ENCODE measurements at places on chromosomes 1 and 21.

- no peak for DNase-seq
Observed at GRCh38 chr1:59532102-59532501, 235.2 kb downstream of the FGGY start.

DNA sequence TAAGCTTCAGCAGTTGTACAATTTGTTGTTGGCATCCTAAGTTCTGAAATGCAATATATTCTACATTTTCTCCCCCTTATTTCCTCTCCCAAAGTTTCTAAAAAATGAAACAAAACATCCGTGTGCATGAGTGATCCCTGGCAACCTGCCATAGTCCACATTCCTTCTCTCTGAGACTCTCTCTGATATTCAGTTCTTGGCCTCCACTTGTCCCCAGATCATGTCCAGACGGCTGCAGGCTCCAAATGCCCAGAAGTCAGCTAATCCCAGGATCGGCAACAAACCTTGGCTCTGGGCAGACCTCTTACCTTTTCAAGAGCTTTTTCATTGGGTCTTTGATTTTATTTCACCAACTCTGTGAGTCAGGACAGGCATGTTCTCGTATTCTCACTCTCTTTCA is 187.8 kb downstream of the ETS2 start:
- DNase-seq: no peak

- no peak for DNase-seq
Observed at GRCh38 chr1:85857991-85858390, 149.8 kb upstream of the ZNHIT6 start.

DNA sequence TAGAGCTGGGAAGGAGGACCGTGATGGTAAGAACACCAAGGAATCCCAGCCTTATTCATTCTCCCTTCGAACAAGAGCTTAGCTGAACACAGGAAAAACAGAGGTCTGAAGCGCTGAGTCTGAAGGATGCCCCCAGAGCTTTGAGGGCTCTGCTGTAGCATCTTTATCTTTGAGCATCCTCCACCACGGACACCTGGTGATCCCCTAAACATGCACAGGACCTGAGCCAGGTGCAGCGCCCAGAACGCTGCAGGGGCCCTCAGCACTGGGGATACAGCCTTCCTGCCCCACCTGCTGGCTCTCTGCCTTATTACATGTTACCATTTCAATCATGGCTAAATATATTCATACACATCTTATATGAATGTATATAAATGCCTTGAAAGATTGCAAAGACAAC is 7.7 kb upstream of the GPATCH4 start:
- no peak for DNase-seq

DNA sequence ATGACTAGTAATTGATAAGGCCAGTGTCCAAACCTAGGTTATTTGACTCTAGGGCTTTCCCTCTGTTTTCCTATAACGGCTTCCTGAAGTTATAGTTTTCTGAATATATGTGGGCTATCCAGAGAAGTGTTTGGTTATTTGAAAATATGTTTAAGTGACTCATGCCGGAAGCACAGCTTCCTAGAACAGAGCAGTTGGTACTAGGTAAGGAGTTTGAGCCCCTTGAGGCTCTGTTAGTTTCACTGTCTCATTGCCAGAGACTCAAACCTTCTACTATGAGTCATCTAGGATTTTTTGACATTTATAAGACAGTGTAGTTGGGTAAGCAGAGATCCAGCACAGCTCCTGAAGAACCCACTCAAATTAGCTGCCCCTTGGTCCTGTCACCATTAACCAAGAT is 27.1 kb upstream of the LEPR start:
- DNase-seq: no peak

DNA sequence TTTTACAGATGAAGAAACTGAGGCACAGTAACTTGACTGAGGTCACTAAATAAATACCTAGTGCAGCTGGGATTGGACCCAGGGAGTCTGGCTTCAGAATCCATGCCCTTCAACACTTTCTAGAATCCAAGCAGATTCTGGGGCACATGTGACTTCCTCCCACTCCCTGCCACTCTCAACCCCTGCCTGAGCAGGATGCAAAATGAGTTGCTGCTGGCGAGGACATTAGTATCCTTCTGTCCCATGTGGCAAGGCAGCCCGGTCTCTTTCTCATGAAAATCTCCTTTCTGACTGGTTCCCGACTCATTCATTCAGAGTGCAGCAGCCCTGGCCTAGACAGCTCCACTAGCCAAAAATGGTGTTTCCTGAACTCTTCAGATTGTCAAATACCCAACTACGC is 28.4 kb downstream of the TNNT2 start:
- DNase-seq: no peak

DNA sequence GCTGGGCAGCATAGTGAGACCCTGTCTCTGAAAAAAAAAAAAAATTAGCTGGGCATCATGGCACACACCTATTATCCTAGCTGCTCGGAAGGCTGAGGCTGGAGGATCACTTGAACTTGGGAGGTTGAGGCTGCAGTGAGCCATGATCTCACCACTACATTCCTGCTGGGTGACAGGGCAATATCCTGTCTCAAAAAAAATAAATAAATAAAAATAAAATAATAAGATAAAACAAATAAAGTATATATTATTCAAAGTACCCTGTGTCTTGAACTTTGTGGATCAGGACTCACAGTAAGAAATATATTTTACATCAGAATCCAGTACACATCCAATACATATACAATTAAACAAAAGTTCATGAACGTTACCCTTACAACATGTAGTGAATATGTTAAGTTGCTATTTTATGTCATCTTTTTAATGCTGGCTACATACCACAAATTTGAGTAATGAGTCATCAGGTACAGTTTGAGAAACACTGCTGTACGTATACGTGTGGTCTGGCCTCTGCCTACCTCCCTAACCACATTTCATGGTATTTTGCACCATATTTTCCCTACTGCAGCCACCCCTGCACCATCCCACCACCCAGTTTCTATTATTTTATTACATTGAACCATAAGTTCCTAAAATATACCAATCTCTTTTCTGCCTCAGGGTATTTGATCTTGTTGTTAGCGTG is 4.4 kb downstream of the NME7 start:
- DNase-seq: no peak

DNA sequence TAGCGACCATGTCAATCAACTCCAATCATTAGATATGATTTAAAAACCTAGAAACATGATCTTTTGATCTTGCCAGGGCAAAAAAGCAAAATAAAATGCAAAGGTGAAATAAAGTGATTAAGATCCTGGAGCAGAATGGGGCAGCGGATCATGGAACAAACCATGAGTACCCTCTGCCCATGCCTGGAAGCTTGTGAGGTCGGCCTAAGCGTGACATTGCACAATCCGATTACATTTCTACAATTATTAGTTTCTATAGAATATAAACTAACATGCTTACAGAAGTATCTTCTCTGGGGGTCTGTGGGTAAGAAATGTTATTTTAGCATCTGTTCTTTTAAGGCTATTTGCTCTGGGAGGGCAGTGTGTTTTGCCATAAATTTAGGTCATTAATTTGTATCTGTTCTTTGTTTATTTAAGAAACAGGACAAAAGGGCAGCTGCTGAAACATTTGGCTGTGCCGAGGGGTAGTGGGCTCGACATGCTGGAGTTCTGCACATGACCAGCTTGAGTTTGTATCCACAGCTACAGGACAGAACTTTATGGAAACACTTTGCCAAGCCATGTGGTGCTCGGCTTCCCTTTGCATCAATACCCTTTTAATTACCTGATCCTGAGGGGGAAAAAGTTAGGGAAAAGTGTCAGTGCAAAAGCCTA is 55.9 kb downstream of the ZBTB18 start:
- DNase-seq: no peak

DNA sequence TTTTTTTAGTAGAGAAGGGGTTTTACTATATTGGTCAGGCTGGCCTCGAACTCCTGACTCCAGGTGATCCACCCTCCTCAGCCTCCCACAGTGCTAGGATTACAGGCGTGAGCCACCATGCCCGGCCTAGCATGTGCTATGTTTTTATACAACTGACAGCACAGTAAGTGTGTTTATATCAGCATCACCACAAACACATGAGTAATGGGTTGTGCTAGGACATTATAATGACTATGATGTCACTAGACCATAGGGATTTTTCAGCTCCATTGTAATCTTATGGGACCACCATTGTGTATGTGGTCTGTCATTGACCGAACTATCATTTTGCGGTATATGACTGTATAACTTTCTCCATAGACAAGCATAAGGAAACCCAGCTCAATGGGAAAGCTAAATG is 6.3 kb downstream of the LEFTY2 start:
- no peak for DNase-seq

DNA sequence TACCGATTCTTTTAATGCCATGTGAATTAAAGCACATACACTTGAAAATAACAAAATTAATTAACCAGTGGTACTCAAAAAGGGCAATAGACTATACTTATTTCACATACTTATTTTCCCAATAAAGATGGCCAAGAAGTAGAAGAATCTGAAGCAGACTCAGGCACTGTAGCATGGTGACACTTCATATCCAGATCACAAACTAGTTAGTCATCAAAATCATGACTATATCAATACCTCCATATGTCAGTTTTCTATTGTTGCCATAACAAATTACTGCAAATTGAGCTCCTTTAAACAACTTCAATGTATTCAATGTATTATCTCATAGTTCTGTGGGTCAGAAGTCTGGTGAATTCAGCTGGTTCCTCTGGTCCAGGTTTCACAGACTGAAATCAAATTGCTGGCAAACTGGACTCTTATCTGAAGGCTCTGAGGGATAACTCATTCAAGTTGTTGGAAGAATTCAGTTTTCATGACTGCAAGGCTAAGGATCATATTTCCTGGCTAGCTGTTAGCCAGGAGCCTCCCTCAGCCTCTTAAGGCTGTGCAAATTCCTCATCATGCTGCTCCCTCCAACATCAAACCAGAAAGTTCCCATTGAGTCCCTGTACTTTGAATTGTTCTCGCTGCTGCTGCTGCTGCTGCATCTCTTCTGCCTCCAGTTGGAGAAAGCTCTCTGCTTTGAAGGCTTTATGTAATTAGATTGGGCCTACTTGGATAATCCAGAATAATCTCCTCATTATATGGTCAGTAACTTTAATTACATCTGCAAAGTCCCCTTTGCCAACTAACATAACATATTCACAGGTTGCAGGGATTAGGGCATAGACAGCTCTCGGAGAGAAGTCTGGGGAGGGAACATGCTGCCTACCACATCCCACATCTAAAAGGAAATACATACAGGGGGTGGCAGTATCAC is 91.5 kb downstream of the MRPL39 start:
- DNase-seq: no peak

DNA sequence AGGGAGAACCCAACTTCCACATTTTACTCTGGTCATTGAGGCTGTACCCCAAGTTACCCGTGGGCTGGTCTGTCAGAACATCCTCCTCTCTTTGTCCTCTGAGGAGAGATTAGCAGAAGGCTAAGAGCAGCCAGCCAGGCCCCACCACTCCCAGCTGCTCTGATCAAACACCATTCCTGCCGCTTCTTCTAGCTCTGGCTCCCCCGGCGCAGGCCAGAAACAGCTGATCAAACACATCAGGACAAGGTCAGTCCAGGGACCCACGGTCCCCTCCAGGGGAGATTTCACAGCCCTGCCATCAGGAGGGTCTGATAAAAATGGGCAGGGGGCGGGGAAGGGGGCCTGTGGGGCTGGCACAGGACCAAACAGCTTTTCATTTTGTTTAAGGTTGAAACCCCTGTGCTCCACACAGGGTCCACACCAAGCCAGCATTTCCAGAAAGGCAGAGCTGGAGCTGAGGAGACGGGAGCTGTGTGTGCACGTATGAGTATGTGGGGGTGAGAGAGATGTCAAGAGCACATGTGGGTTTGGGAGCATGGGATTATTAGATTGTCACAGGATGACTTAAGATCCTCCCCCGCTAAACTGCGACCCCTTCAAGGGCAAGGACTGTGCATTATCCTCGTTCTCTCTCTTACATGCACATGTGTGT is 29.9 kb upstream of the EPHA8 start:
- DNase-seq: no peak

- no peak for DNase-seq
Observed at GRCh38 chr1:188949701-188950100, 1528.0 kb downstream of the BRINP3 start.

DNA sequence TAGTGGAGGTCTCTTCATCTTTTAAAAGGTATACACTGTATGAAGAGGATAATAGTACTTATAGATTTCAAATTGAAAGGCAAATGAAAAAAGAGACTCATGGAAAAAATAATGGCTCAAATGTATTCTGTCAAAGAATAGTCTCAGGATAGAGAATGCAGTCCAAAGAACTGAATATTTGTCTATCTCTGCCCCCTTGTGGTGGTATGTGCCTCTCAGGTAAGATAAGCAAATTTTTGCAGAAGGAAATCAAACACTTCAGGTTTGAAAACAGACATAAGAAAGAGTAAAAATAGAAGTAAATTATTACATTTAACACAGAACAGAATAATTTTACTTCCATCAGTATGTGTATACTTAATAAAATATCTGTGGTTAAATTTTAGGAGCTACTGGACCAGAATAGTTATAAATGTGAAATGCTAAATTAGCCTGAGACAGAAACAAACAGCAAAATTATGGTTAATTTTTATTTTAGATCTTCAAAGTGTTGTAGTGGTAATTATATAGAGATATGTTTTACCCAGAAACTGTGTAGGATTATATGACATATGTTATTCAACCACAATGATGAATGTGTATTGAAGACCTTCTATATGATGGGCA is 164.4 kb upstream of the PALMD start:
- DNase-seq: no peak

Data from activated CD8-positive, alpha-beta memory T cell treated with anti-CD3 and anti-CD28 coated beads for 1 hour (primary cell).